ENCODE measurements at places on chromosomes 7 and 10.

GRCh38 chr7:91079487-91079886, 184.7 kb upstream of the FZD1 start:
- no peak for DNase-seq

DNA sequence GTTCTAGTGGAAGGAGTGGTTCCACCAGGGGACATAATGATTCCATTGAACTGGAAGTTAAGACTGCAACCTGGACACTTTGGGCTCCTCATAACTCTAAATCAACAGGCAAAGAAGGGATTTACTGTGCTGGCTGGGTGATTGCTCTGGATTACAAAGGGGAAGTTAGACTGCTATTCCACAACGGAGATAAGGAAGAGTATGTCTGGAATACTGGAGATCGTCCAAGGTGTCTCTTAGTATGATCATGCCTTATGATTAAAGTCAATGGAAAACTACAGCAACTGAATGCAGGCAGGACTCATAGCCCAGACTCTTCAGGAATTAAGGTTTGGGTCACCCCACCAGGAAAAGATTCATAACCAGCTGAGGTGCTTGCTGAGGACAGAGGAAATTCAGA, 310.6 kb upstream of the MGMT start:
- DNase-seq: no peak

DNA sequence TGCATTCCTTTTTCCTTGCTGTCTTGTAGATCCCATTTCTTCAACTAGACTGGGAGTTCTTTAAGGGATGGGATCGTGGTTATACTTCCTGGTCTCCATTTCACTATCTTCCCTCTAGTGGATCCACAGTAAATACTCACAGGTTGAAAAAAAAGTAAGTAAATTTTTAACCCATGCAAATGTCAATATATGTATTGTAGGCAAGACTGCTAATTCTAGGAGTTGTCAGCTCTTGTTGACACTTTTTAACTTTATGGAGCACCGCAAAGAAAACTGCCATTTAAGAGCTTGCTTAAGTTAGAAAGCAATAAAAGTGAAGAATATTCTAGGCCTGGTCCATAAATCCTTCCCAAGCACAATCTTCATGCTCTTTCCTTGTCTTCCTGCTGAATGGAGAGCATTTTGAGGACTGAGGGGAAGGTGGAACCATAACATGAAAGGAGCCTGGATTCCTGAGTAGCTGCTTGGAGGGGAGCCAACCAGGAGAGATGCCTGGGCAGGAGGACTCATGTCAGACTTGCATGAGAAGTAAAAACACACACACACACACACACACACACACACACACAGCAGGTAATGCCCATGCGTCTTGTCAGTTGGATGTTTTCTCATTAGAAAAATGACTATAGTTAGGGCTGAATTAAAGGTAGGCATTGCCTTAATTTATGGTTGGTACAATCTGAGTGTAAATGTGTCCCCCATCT, 32.2 kb downstream of the VWA2 start:
- DNase-seq: no peak

DNA sequence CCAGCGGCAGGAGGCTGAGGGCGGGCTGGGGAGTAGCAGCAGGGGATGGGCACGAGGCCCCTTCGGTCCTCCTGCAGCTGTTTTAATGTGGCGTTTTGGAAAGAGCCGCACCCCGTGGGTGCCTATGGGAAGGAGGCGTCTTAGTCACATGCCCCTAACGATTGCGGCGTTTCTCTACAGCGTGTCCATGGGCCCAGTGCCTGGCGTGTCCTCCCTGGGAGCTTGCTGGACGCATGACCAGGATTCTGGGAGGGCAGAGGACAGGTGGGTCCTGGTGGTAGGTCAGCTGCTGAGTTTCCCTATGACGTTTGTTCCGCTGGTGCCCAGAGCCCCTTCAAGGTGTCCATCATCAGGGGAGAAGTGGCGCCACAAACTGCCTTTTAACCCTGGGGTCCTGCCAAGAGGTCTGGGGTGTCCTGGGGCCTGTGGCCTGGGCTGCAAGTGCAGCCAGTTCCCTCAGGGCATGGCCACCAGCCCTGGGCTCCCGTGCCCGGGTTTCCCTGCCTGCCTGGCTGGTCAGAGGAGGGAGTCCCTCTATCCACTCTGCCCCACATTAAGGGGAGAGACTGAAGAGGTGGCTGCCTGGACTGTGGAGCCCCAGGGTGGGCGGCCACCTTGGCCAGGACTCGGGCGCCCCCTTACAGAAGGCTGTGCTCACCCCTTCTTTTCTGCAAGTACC, 48.7 kb downstream of the PWWP2B start:
- DNase-seq: no peak

- no peak for DNase-seq
Observed at GRCh38 chr7:143237366-143237765, 15.5 kb downstream of the TAS2R40 start.

DNA sequence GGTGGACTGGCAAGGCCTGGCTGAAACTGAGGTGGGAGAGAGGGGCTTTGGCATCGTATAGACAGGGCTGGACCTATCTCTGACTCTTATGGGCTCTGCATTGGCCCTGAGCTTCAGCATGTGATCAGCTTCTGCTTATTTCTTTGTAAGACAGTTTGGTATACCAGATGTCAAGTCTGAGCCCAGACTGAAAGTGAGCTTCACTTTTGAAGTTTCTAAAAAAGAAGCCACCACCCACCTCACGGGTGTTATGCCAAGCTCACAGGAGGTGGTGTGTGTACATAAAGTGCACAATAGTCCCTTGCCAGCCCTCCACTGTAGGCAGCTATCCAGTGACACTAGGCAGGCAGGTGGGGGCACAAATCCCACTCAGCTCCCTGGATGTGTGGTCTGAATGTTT, 68.7 kb upstream of the SEPHS1 start:
- DNase-seq: no peak

- DNase-seq: no peak
Observed at GRCh38 chr7:26792576-26792975, 71.8 kb downstream of the SKAP2 start.
